GM23248 (cell line): ENCODE measurements at places on chromosomes 11 and 22.

DNA sequence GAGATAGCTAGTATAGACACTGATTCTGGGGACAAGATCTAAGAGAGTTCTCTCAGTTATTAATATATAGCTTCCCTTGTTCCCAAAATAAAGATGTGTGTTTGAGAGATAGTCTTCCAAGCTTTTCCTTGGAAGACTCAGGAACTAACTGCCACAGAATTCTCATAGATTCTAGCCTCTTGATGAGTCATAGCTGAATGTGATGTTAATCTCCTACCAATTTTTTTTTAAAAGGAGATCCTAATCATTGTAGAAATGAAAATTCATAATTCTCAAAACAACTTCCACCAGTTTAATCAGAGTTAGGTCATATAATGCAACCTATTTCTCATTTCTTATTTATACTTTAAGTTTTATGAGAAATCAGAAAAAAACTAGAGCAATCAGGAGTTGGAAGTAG lies 148.8 kb downstream of the JRKL start:
- no peak for DNase-seq

DNA sequence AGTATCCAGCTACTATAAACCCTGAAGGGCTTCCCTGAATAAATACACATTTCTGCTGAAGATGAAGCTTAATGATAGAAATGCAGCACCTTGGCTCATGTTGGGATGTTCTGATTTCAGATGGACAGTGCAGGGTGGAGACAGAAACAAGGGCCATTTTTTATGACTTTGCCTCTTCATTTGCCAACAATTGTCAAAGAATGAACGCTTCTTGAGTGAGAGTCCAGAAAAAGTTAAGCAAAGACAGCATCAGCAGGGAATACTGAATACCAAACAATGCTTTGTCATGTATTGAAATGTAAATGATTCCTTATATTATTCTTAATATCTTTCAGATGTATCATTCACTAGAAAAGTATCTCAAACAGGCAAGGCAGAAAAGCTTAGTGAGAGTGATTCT lies 84.9 kb downstream of the TRPC6 start:
- peak; percentile 1 for DNase-seq

DNA sequence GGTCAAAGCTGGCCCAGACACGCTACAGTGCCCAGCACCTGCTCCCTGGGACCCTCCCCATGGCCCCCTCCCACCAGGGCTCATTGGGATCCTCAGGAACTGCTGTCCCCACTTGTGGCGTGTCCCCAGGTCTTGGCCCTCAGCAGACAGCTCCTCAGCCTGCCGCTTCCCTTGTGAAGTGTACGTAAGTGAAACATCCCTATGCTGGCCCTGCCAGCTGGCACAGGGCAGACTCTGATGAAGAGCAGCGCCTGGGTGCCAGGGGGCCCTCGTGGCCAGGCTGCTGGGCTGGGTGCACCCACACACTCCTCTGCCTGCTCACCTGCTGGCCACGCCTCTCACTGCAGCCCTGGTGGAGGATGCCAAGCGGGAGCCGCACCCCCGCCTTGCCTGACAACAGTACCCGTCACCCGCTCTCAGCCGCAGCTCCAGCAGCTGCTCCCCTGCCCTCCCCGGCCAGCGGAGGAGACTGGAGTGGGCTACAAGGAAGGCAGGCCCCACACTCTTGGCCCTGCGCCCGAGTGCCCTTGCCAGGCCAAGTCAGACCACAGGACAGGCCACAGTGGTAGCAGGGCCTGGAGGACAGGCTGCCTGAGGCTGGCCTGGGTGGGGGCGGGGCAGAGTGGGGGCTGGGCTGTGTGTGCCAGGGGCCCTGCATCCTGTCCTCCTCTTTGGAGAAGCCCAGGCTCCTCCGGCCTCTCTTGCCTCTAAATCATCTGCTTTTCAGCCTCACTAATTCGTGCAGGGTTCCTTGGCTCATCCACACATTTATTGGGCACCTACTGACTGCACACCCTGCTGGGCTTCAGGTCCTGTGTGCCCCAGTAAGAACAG lies 39.5 kb downstream of the IGF2 start:
- DNase-seq, result no peak

- no peak for DNase-seq
Observed at GRCh38 chr11:129580278-129580677, 204.6 kb downstream of the BARX2 start.

DNA sequence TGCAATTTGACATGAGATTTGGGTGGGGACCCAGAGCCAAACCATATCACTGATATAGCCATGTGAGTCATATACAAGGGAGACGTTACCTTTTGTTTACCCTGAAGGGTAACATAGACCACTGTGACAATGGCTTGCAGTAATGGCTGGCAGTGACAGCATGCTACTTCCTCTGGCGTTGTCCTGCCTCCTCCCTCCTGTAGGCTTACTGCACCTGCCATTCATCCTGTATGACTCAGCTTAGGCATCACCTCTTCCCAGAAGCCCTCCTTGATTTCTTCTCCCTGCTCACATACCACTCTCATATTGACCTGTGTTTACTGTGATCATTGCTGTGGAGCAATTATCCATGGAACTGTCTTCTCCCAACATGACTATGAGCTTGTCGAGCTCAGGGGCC lies 12.0 kb upstream of the PVALB start:
- DNase-seq, result no peak

DNA sequence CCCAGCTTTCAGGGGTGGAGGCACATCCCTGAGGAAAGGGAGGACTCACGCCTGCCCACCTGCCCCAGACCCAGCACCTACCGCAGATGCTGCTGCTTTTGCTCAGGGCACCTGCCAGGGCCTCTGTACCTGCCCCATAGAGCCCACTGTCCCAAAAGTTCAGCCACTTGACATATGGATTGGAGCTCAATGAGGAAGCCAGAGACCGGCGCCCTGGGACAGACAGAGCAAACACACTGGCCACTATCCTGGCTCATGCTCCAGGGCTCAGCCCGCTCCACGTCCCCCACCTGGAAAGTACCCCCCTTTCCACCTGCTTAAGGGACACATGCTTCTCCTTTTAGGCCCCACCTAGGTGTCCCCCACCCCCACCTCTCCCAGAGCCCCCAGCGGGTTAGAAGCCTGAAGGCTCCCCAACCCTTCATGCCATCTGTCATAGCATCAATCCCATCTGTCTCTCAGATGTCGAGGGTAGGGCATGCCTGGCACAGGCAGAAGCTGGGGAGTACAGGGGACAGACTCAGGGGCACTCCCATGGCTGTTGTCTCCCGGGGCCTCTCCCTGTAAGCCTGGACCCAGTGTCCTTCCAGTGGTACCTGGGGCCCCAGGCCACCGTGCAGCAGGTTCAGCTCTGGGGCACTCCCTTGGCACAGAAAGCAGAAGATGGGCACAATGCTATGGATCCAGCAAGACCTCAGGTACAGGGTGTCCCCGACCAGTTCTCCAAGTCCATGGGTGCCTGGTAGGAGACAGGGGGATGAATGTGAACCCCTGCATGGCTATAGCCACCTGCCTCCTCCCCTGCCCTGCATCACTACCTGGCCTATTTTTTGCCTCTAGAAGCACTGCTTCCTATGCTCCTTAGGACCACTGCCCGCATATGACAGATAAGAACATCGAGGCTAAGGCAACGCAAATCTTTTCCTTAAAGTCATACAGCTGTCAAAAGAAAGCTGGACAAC lies 2.2 kb upstream of the P2RX6 start:
- DNase-seq, result no peak

DNA sequence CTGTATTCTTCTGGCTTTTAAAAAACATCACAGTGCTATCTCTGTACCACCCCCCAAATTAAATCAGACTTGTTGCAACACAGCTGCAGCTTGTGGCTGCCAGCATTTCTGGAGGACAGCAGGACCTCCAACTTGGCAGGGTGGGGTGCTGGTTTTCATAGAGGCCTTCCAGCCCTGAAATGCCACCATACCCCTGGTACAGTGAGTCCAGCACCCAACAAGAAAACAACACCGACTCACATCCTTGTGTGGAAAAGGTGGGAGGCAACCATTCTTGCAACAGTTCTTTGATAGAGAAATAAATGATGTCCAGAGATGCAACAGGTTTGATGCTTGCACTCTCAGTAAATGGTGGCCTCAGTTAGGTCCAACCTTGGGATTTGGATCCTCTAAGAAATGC lies 96.0 kb downstream of the ABTB2 start:
- DNase-seq, result no peak

DNA sequence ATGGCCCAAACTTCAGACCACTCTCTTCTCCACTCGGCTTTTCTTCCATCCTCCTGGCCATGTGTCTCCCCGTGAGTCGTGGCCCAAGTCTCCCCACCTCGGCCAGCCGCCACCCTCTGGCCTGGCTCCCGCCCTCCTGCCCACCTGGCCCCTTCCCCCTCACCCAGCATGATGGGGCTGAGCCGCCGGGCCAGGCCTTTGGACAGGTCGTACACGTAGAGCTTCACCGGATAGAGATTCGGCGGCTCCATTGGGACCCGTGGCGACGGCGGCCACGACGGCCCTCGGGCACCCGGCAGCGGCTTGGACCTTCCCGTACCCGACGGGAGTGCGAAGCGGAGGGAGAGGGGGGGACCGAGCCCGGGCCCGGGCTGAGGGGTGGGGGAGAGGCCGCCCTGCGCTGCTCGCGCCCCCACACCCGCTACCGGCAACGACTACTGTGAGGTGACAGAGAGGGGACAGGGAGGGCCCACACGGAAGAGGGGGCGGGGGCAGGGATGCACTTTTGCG lies at the start of gene DESI1:
TSS of gene DESI1 (minus strand) at position 455 of the 510 bp plus-strand sequence. CDS start at position 251, 204 bp downstream.
- peak; percentile 55 for DNase-seq

GRCh38 chr11:58626934-58627483 lies 4.5 kb downstream of the CNTF start:
- DNase-seq, result no peak

DNA sequence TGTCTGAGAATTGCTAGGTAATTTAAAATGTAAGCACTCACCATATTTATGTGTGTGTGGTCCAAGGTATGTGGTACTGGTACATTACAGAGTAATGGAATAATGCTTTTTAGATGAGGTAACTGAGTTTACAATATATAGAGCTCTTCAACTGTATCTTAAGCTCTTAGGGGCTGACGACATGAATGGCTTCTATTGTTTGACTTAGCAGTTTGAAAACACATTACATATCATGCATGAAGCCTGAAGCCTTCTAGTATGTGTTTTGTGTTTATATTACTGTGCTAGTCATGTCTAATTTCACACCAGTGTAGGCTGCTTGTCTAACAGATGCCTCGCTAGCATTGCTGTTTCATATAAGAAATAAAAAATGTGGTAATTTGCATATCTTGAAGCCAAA lies 37.2 kb downstream of the GAS2 start:
- no peak for DNase-seq

DNA sequence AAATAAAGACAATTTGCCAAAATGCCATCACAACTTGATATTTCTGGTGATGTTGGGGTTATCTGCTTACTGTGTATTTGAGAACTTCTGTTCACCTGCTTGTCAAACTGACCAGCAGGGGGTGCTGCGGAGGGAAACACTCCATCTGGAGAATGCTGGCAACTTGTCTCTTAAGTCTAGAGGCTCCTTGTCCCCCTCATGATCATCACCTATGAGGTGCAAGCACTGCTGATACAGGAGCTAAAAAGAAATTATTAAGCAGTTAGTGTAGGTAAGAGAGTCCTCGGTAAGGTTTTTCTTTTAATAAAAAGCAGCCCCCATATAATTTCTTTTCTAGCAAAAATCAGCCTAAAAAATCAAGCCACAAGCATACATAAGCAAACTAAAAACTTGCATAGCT lies 32.7 kb upstream of the GLYATL1B start:
- DNase-seq, result peak; percentile 61

DNA sequence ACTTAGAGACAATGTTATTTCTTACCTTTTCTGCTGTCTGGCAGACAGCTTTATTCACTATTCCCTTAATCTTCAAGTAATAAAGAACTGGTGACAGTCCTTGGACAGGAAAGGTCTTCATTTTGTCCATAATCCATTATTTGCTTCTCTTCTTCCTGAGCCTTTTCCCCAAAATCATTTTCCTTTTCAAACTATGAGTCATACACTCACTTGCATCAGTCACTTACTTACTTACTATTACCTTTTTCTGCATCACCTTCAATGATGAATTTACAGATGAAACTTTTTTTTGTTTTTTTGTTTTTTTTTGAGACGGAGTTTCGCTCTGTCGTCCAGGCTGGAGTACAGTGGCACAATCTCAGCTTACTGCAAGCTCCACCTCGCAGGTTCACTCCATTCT lies 9.5 kb downstream of the METTL15 start:
- peak; percentile 11 for DNase-seq

- no peak for DNase-seq
Observed at GRCh38 chr22:22865311-22866072, 22.1 kb upstream of the IGLL5 start.

- DNase-seq, result peak; percentile 7
Observed at GRCh38 chr11:35126000-35126878, 12.7 kb upstream of the CD44 start.

GRCh38 chr11:13862845-13863392 lies 99.6 kb upstream of the SPON1 start:
- DNase-seq, result peak; percentile 4

GRCh38 chr11:95500466-95500865 lies 269.5 kb upstream of the SESN3 start:
- DNase-seq, result no peak

GRCh38 chr11:75759832-75760231 lies 8.7 kb upstream of the DGAT2 start:
- DNase-seq, result no peak

- peak; percentile 63 for DNase-seq
Observed at GRCh38 chr22:21697880-21698279, 32.1 kb downstream of the PPIL2 start.

- DNase-seq, result no peak
Observed at GRCh38 chr11:33133761-33134160, 27.5 kb downstream of the CSTF3 start.

DNA sequence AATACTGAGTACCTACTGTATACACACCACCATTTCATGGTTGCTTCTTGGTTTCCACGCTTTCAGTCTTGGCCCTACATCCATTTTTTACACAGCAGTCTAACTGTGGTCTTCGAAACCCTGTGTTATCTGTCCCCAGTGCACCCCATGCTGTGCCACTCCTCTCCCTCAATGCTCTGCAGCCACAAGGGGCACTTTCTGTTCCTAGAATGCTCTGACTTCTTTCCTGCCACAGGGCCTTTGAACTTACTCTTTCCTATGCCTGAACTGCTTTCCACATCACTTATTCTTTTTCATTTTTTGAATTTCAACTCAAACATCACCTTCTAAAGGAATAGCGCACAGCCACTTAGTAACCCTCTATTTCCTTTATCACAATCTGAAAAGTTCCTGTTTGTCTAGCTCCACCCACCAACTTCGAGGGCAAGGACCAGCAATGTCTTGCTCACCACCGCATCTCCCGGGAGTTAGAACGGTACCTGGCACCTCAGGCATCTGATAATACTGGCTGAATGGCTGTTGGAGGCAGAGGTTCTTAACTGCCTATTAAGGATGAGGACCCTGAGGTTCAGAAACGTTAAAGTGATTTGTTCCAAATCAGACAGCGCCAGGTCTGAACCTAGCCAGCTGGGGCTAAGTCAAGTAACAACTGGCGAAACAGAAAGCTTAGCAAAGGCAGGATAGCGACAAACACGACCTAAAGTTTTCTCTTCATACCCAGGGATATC lies 568 bp downstream of the ALG8 start:
- peak; percentile 67 for DNase-seq
